ENCODE measurements at places on chromosomes 2 and 18.

DNA sequence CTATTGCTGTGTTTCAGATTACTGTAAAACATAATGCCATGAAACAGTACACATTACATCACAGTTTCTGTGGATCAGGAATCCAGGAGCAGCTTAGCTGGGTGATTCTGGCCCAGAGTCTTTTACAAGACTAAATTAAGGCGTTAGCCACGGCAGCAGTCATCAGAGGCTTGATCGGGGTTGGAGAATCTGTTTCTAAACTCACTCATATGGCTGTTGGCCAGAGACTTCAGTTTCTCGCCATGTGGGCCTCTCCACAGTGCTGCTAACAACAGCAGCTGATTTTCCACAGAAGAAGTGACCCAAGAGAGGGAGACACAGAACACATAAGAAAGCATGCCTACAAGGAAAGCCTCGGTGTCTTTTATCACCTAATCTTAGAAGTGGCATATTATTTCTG, 89.2 kb upstream of the MYO3B start:
- DNase-seq: no peak

GRCh38 chr2:100248044-100248330, 74.3 kb downstream of the LONRF2 start:
- no peak for DNase-seq

DNA sequence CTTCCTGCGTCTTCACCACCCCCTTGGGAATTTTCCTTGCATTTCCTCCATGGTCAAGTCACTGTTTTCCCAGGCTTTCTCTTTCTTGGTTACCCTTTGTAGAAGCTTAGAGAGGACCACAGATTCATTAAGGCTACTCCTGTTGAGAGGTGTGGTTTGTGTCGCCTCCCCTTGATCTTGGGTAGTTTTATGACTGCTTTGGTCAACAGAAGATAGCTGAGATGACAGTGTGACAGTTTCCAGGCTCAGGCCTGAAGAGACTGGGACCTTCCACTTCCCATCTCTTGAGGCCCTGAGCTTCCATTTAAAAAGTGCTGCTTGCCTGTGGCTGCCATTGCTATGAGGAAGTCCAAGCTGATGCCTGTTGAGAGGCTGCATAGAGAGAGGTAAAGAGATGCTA, 5.4 kb downstream of the ACOXL start:
- DNase-seq: no peak

GRCh38 chr18:48841381-48842258, 109.1 kb downstream of the SMAD7 start:
- peak; percentile 93 for DNase-seq

All from inflammatory macrophage (primary cell).